Progenitor cell of endocrine pancreas (in vitro differentiated cells): ENCODE measurements at places on chromosomes 3 and 15.

- no peak for DNase-seq
These were observed 119.3 kb upstream of the BFSP2 start for GRCh38 chr3:133280586-133280985.

DNA sequence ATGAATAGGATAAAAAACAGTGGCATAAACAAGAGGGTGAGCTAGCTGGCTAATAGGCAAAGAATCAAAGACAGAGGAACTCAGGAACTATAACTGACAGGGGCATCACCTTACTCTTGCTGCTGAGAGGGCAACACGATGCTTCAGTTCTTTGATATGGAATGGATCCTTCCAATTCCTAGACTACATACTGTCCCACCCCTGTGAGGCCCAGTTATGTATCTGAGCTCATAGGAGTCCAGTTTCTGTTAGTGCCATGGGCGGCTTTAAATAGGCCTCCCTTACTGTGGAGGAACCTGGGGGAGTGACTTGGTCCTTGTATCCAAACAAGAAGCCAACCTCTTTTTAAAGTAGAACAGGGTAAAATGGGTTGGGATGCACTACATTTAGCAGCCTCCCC, 37.3 kb downstream of the CD47 start:
- no peak for DNase-seq

GRCh38 chr3:156449710-156450574, 105.0 kb downstream of the SSR3 start:
- DNase-seq, result no peak

GRCh38 chr3:69542089-69542804, 156.4 kb upstream of the FRMD4B start:
- DNase-seq, result peak; percentile 44

DNA sequence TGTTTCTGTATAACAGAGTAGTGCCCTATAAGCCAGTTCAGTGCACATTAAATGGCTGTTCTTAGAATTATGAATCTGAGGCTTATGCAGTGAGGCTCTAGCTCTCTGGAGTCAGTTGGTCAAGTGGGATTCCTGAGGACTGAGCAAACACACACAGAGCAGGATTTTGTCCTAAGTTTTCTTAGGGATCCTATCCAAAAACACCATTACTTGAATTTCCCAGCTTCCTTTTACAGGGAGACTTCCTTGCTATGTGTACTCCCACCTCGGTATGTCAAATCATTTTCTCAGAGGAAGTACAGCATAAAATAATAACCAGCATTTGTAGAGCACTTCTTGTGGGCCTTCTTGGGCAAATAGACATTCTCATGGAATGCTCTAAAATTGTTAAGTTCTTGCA, 63.1 kb upstream of the GOLGA6B start:
- no peak for DNase-seq

GRCh38 chr3:180267202-180267843, 230.6 kb upstream of the PEX5L start:
- DNase-seq, result no peak

DNA sequence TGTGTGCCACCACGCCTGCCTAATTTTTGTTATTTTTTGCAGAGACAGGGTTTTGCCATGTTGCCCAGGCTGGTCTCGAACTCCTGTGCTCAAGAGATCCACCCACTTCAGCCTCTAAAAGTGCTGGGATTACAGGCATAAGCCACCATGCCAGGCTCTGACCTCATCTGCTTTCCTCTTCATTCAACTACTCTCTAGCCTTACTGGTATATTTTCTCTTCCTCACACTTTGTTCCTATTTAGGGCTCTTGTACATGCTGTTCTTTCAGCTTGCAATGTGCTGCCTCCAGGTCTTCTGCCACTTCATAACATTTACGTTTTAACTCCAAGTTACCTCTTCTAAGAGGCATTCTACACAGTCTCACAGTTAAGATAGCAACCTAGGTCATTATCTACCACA, 34.9 kb downstream of the PIK3CB start:
- DNase-seq, result no peak

- no peak for DNase-seq
These were observed 40.0 kb upstream of the TEX9 start for GRCh38 chr15:56325186-56325585.

DNA sequence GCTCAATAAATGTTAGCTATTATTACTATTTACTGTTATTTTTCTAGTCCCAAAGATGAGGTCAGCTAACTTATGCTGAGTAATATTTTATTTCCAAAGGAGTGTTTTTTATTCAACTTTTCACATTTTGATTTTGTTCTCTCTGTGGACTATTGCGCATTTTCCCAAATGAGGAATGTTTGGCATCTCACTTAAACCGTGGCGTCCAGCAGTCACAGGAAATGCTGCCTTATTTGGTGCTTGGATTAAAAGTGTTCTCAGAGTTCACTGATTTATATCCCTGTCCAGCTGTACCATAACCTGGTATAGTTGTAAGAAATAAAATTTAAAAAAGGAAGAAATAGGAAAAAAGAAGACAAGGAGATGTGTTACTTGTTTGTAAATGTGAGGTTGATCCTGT, 166.8 kb downstream of the THSD4 start:
- no peak for DNase-seq

DNA sequence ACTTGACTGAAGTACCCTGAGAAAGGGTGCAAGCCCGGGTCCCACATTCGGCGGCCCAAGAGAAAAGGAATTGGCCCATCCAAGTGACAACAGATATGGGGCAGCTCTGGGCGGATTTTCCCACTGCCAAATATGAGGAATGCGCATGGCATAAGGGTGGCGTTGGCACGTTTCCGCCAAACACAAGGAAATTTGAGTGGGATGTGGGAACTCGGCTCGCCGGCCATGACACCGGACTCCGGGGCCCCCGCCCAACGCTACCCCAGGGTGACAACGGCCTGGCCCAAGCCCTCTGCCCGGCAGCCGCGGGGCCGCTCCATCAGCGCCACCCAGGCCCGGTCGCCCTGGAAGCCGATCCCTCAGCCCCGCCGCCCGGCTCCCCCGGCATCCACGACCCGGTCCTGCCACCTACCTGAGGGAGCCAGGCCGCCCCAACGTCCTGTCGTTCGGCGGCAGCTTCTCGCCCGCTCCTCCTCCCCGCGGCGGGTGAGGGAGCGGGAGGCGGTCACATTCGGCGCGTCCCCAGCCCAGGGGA, 449 bp downstream of the RAF1 start:
- DNase-seq, result peak; percentile 35

DNA sequence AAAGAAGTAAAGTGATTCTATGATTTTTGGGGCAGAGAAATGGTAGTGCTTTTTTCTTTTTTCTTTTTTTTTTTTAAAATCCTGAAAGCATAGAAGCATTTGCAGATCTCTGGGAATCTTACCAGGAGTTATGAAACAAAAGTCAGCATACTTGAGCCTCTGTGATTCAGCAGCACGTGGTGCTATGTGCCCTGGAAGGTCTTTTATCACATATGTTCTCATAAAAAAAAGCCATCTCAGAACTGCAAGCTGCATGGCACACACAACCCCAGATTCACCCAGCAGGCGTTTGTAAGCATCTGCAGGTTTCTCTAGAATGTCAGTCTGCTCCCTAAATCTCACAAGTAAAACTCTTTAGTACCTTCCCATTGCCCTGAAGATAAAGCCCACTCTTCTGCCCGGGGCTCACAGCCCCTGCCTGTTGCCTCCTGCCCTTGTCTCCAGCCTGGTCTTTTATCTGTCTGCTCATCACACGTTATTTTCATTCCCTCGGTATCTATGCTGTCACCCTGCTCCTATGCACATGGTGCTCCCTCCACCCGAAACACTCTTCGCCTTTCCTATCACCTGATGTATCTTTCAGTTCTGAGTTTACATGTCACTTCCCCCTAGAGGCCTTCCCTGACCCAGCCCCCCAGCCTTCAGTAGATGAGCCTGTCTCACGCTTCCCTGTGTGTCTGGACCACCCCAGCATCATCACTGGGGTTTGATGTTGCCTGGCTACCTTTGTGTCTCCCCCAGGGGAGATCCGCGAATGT, 72.4 kb downstream of the CHDH start:
- no peak for DNase-seq

- no peak for DNase-seq
These were observed 266.1 kb downstream of the ARRDC4 start for GRCh38 chr15:98226578-98226977.

DNA sequence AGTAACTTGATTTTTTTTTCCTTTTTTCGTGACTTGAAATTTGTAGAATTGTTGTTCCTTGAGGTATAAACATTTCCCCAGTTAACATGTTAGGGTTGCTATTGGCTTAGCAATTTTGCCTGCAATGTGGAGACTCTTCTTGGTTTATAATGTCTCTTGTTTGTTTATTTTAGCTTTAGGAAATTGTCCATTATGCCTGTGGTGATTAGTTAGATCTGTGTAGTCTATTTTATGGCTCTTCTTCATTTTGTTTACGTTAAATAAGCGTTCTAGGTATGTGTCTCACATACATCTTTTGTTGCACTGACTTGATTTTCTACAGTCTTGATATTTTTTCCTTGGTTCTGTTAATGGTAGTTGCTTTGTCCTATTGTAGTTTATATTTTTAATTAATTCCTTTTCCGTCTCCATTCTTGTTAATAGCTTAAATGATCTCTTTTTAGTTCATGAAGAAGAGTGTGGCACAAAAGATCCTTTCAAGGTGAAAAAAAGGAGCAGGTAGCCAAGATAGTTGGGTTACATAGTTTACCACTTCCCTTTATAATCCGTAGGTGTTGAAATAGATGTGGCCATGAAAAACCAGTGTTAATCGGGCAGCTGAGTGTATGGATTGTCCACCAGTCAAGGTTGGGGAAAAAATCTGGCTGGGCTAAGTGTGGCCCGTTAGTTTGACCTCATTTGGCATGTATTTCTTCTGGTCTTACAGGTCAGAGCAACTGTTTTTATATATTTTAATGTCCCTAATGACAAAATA, 12.1 kb downstream of the IQGAP1 start:
- no peak for DNase-seq

- no peak for DNase-seq
These were observed 235.7 kb downstream of the SLC9A9 start for GRCh38 chr3:143612541-143612940.

DNA sequence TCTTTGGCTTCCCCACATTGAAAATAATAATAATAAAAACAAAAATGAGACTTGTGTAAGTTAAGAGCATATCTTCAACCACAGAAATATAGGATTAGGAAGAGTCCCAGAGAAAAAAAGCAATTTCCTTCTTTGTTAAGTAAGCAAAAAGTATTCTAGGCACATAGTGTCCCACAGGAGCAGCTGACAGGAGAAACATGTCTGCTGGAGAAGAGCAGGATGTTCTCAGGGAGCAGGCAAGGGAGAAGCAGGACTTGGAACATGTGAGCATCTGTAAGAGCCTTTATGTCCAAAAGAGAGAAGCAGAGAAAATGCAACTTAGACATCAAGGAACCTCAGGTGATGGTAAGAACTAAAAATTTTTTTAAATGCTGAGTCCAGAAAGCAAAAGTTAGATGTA, 39.0 kb downstream of the TTC23 start:
- no peak for DNase-seq

GRCh38 chr3:13025090-13025489, 48.1 kb downstream of the IQSEC1 start:
- DNase-seq, result no peak

DNA sequence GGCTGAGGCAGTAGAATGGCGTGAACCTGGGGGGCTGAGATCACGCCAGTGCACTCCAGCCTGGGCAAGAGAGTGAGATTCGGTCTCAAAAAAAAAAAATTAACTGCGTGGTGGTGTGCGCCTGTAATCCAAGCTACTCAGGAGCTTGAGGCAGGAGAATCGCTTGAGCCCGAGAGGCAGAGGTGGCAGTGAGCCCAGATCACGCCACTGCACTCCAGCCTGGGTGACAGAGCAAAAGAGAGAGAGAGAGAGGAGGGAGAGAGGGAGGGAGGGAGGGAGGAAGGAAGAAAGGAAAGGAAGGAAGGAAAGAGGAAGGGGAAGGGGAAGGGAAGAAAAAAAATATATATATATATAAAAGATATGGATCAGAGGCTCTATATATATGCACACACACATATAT, 6.0 kb downstream of the TM4SF19 start:
- DNase-seq, result no peak

- DNase-seq, result no peak
These were observed 11.0 kb upstream of the PLXNA1 start for GRCh38 chr3:126971891-126972351.

DNA sequence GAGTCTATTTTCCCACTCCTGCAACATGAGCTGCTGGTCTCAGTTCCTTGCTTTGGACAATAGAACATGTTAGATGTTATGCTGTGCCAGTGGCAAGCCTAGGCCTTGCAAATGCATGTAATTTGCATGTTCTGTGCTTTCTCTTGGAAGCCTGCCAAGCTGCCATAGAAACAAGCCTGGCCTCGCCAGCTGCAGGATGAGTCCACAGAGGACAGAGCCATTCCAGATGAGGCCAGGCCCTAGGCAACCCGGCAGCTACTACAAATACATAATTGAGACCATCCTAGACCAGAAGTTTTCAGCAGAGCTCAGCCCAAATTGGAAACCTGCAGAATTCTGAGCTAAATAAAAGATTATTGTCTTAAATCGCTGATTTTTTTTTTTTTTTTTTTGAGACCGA, 39.6 kb downstream of the TRIM69 start:
- DNase-seq, result no peak
